ENCODE measurements at places on chromosomes 11 and 22. TPM values are rescaled to one million over a fixed set of nuclear protein-coding genes. Genes with fewer than 3 reads are reported as not detected.

The PLAAT4 gene
- total RNA-seq: 28.9 TPM

The FAU gene
- total RNA-seq: 1,029 TPM

The BACE1 gene
- 55.8 TPM for total RNA-seq

The TRPM5 gene
- total RNA-seq: 0.32 TPM

The KRTAP5-4 gene
- total RNA-seq: not detected

GRCh38 chr11:27459191-27459590 is 13.4 kb downstream of the LGR4 start:
- DNase-seq: no peak

- no peak for DNase-seq
These were observed 152.3 kb downstream of the FEZ1 start for GRCh38 chr11:125343718-125344131.

DNA sequence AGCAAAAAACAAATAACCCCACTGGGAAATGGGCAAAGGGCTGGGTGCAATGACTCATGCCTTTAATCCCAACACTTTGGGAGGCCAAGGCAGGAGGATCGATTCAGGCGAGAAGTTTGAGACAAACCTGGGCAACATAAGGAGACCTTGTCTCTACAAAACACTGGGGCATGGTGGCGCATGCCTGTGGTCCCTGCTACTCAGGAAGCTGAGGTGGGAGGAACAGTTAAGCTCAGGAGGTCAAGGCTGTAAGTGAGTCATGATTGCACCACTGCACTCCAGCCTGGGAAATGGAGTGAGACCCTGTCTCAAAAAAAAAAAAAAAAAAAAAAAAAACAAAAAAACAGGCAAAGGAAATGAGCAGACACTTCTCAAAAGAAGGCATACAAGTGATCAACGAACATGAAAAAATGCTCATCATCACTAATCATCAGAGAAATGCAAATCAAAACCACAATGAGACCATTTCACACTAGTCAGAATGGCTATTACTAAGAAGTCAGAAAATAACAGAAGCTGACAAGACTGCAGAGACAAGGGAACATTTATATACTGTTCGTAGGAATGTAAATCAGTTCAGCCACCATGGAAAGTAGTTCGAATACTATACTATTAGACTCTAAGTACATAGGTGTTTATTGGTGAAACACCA is 48.2 kb upstream of the SMCO4 start:
- DNase-seq: no peak

DNA sequence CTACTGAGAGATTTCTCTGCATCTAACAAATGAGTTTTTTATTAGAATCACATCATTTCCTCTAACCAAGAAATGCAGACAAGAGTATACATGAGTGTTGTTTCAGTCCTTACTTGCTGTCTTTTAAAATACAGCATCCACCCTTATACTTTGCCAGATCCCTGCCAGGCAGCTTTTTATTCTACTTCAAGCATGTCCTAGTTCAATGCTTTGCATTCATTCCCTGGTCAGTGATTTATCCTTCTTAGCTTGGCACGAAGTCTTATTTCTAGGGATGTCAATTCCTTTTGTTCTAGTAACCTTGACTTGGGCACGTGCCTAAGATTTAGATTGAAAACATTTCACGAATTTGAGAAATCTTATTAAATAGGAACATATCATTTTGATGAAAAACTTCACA is 307.2 kb upstream of the MPPED2 start:
- DNase-seq: no peak

DNA sequence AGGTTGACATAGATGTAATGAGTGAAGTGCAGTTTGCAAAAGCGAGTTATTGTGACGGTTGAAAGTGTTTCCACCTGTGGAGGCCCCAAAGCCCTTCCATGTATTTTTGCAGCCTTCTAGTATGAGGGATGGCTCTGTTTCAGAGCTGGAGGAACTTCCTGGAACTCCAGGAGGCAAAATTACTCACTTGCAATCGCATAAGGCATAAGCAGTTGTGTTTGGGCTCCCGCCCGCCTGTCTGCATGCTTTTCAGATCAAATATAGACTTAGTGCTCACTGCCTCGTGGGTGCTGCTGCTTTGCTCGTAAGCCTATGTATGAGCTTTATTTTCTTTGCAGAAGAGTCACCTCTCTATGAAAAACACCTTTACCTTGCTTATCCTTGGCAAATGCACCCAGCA is 146.8 kb upstream of the LARGE1 start:
- no peak for DNase-seq

- peak; percentile 39 for DNase-seq
These were observed 45.1 kb downstream of the LRFN4 start for GRCh38 chr11:66901964-66902390.

DNA sequence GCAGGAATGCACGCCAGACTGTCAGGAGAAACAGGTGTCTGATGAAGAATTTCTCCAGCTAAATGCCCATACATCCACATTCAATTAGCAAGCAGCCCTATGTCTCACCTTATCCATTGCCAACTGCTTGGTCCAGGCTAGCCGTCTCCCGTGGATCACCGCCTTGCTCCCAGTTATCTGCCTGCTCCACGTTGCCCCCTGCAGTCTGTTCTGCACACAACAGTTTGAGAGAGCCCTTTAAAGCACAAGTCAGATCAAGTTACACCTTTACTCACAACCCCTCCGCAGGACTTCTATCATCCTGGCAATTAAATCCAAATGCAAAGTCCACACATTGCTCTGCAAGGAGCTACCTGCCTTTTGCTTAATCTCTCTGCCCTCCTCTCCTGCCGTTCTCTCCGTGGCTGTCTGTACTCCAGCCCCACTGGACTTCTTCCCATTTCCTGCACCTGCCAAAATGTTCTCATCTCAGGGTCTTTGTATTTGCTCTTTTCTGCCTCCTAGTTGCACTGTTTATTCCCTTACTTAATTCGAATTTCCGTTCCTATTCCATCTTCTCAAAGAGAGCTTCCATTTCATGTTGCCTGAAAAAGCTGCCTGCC is 185.3 kb upstream of the LARGE1 start:
- DNase-seq: peak; percentile 82

- DNase-seq: no peak
These were observed 43.0 kb downstream of the RASSF10 start for GRCh38 chr11:13052130-13052571.

DNA sequence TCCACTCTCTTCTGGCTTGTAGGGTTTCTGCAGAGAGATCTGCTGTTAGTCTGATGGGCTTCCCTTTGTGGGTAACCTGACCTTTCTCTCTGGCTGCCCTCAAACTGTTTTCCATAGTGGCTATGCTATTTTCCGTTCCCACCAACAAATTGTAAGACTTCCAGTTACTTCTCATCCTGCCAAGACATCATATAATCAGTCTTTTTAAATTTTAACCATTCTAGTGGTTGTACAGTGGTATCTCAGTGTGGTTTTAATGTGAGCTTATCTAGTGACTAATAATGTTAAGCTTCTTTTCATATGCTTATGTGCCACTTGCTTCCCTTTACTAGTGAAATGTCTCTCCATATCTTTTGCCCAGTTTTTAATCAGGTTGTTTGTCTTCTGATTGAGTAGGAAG is 13.6 kb upstream of the TRIM29 start:
- DNase-seq: no peak

DNA sequence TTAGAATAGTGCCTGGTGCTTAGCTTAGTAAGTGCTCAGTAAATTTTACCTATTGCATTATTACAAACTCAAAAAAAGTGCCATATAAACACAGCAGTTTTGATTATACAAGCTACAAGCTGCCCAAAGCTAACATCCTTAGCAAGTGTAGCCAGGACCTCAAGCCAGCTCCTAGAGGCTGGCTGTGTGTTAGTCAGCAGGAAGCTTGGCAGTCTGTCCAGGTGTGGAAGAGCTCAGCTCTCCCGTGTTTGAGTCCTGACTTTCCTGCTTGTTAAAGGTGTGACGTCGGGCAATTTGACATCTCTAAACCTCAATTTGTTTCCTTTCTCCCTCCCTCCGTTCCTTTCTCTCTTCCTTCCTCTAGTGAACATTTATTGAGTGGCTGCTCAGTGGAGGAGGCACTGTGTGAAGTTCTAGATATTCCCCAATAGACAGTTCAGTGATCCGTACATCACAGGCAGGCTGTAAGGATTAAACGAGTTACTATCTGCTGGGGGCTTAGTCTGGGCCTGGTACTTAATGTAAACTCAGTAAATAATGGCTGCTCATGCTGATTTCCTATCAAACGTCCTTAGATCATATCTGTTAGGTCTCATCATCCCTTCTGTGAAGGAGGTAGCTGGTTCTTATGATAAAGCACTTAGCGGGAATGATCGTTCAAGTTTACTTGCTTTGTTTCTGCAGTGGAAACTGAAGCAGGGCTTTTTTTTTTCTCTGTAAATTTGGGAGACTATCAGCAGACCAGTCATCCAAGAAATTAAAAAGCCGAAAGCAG is 68.7 kb downstream of the PRR5L start:
- DNase-seq: no peak
